Lower leg skin (tissue), 4 donors: ENCODE measurements at places on chromosomes 12 and 14. TPM values are rescaled to one million over a fixed set of nuclear protein-coding genes. Genes with fewer than 3 reads are reported as not detected.

GRCh38 chr12:101634724-101635123, 40.0 kb downstream of the MYBPC1 start:
- no peak for DNase-seq

DNA sequence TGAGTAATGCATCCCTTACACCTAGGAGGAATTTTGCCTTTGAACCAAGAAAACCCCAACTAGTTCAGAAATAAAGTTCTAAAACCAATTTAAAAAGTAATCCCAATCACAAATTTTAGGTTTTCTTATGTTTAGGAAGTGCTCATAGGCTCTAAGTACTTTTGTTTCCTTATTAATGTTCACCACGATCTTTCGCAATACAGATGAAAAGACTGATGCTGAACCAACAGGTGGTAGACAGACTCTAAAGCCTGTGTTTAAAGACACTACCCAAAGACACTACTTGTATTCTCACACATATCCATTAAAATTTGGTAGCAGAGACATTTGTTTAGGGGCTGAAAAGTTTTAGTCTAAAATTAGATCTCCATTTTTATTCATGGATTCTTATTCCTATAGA, 10.6 kb upstream of the PHLDA1 start:
- DNase-seq: no peak

LUM gene
- total RNA-seq: 11.2 TPM

FITM1 gene
- 1.3 TPM for total RNA-seq

RHOJ gene
- 0.89 TPM for total RNA-seq
